ENCODE measurements at places on chromosomes 12 and 14.

GRCh38 chr14:51676549-51676948 lies 24.8 kb downstream of the FRMD6 start:
- DNase-seq: no peak

GRCh38 chr12:6929466-6930452 lies 2.0 kb downstream of the ATN1 start:
- no peak for DNase-seq

GRCh38 chr12:98885778-98886177 lies 240.7 kb downstream of the APAF1 start:
- DNase-seq: no peak

- DNase-seq: no peak
These were observed 102.4 kb downstream of the PPM1H start for GRCh38 chr12:62832558-62832957.

DNA sequence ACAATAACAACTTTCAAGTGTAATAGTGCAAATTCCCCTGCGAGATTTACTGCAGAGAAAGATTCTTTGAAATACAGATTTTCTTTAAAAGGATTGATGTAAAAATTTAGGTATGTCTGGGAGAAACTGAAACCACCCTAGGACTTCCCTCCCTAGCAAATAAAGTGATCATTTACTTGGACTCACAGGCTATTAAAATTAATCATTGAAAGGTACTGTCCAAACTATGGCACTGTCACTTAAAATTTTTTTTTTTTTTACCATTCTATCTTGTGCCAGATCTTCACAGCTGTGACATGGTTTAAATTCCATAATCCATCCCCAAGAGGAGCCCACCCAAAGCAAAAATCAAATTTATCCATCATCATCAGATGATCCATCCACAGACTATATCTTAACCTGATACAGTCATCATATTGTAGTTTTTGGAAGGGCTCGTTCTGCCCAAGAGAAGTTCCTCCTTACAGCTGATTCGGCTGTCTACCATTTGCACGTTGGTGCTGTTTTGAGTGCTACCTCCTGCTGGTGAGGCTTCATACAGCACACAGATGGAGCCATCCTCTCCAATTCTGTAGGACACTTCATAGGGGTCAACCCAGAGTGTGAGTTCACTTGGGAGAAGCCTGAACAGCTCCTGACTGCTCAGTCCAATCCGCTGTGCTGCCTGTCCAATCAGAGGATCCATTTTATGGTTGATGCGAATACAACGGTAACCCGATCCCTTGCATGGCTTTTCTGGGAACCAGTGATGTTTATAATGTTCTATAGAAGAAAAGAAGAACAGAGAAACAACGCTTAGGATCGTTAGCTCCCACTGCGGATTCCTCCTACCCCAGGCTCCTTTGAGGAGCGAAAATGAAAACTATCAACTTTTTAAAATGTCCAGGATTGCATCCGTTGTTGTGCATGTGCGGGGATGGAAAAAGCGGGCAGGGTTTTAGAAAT lies 1.7 kb downstream of the BTG1 start:
- peak; percentile 85 for DNase-seq

GRCh38 chr12:14567351-14568162 lies at the start of gene PLBD1:
Gene PLBD1, minus strand, starts transcription at chr12:14567883. Its CDS starts 187 bp downstream, at chr12:14567696.
- peak; percentile 23 for DNase-seq

DNA sequence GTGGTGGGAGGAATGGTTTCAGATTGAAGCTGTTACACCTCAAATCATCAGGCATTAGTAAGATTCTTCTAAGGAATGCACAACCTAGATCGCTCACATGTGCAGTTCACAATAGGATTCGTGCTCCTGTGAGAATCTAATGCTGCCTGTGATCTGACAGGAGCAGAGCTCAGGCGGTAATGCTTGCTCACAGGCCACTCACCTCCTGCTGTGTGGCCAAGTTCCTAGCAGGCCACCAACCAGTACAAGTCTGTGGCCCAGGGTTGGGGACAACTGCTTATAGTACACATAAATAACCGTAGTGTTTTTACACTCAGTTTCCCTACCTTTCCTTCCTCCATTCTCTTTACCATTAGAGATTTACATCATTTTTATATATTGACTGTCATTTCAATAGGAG lies 121.4 kb downstream of the SLCO1B3 start:
- DNase-seq: no peak

GRCh38 chr14:65291531-65291930 lies 121.0 kb upstream of the FUT8 start:
- no peak for DNase-seq

DNA sequence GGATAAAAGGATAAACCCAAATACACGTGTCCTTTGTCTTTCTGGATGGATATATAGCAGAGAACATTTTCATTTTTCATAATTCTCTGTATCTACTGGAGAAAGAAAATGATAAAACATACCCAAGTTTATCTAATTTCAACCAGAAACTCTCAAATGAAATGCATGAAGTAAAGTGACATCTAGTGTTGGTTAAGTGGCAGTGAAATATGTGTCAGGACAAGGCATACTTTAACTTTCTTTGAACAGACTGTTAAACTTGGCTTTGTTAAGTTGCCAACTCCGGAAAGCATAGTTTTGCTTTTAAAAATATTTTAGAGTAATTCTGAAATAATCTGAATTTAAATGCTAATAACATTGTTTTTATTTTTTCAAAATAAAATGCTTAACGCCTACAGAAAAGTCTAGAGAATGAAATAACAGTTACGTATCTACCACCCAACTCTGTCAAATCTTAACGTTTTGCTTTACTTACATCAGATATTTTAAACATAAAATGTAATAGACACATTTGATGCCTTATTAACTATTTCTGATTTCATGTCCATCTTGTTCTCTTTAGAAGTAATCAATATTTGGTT lies 25.2 kb upstream of the NTN4 start:
- no peak for DNase-seq

DNA sequence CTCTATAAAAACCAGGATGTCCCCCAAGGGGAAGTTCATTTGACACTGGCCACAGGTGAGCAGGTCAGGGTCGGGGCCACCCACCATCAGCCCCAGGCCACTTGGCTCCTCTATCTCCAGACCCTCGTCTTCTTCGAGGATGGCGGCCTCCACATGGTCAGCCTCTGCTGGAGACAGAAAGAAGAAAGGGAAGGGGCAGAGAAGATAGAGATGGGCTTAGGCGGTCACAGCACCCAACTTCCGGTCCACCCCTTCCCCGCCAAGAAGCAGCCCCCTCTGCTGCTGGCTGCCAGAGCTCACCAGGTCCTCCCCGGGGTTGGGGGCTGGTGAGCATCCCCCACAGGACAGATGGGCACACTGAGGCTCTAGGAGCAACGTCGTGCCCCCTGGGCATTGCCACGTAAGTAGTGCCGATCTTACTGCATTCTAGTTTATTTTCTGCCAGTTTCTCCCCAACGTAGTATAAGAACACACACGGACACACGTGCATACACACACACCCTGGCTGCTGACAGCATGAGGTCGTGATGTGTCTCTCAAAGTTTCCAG lies 14.2 kb downstream of the BCL11B start:
- peak; percentile 44 for DNase-seq

- DNase-seq: no peak
These were observed 153.4 kb downstream of the NUAK1 start for GRCh38 chr12:105985383-105985782.

DNA sequence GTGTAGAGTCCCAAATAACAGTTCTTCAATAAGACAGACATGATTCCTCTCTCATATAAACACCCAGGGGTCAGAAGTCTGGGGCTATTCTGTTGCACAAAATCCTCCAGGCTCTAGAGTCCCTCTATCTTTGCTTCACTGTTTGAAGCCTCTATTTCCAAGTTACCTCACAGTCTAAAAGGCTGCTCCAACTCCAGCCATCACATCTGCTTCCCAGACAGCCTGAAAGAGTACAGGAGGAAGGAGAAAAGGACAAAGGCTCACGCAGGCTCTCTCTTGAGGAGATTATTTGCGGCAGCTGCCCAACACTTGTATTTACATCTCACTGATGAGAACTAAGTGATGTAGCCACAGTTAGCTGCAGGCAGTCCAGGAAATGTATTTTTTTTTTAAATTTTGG lies 6.4 kb downstream of the PAPLN start:
- no peak for DNase-seq

DNA sequence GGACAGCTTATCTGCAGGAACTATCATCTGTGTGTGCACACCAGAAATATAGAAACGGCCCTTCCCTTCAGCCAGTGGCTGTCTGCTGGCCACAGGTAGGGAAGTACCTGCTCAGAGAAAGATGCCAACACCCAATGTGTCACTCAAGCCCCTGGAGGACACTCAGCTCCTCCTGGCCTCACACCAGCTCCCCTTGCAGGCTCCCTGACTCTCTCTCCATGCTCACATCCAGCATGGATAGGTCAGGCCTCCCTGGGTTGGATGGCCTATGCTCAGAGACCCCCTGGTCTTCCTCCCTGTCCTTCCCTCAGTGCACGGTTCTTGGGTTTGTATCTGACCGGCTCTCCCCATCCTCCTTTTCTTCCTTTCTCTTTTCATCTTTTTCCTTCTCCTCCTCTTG lies 202.1 kb downstream of the BCL11B start:
- DNase-seq: peak; percentile 11

- DNase-seq: no peak
These were observed 29.7 kb downstream of the RAD9B start for GRCh38 chr12:110531741-110532333.

DNA sequence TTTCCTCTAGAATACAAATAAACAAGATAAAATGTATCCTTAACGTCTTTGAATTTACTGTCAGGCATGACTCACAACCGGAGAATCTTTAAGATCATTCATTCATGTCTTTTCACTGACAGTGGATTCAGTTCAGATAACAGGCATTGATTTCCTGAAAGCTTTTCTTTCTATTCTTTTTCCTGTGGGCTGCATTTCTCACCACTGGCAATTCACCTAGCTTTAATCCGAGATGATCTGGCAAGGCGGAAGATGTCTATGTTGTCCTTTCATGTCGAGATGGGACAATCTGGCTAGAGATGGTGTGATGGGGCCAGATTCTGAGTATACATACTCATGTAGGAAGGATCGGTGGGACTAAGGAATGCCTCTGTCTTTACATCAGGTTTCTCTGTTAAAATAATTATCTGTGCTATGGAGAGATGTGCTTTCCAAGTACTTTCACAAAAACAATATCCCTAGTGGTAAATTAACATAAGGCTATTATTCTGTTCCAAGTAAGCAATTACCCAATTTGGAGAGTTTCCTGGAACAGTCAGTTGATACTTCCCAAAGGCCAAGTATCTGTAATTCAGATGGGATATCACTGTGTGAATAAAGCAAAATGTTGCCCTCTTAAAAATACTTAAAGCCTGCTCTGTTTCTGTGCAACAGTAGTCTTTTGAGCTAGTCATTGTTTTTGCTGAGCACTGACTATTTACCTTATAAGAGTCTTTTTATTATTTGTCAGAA lies 17.8 kb downstream of the ACSS3 start:
- no peak for DNase-seq

DNA sequence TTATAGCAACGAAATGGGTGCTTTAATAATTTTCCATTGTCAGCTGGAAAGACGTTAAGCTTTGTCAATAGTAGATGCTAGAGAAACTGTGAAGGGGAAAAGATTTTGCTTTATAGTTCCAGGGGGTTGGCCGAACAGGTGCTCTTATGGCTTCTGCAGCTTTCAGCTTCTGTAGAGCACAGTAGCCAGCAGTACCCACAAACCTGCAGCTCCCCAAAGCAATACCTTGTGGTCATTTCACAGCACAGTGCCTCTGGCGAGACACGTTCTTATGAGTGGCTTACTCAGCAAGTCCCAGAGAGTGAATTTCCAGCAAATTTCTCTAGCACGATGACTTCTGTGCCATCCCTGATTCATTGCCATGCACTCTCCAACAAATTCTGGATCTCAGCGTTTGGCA lies 416.3 kb upstream of the ATP2B1 start:
- DNase-seq: no peak

DNA sequence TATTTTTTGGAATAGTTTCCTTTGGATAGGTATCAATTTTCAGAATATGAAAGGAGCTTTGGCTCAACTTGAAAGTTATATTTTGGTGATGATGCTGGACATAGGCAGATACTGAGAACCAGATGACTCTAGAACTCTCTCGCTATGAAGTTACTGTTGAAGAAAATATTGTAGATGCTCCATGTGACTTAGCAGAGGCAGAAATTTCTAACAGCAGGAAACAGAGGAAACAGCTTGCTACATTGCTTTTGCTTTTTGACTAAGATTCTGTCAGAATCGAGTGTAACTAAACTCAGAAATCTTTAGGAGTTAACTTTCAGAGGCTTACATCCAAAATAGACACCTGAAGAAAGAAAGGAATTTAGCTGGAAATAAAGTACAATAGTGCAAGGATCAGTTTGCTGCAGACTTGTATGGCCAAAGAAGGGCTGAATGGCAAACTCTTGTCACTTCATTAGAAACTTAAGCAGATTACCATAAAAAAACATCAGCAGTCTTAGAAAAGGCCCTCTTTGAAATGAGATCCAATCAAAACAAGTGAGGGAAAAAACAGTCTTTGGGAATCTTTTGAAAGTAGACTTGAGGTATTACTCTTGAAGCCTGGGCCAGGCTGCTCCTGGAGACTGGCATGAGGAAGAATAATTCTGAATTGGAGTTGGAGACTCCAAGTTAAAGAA lies 911.8 kb downstream of the FSCB start:
- DNase-seq: no peak

GRCh38 chr12:6069437-6070093 lies 54.9 kb downstream of the VWF start:
- no peak for DNase-seq

Data from activated CD8-positive, alpha-beta T cell treated with anti-CD3 and anti-CD28 coated beads, Interleukin-2, amount 10 ng/mL, durations not matched to agents 7 days and 5 days (primary cell).